ENCODE measurements at places on chromosomes 2 and 18.

- DNase-seq: no peak
Measured at GRCh38 chr2:50607721-50608120, 424.2 kb downstream of the NRXN1 start.

GRCh38 chr2:223918671-223919134, 26.4 kb downstream of the WDFY1 start:
- no peak for DNase-seq

GRCh38 chr2:182318466-182319220, 108.2 kb downstream of the PDE1A start:
- DNase-seq: no peak

DNA sequence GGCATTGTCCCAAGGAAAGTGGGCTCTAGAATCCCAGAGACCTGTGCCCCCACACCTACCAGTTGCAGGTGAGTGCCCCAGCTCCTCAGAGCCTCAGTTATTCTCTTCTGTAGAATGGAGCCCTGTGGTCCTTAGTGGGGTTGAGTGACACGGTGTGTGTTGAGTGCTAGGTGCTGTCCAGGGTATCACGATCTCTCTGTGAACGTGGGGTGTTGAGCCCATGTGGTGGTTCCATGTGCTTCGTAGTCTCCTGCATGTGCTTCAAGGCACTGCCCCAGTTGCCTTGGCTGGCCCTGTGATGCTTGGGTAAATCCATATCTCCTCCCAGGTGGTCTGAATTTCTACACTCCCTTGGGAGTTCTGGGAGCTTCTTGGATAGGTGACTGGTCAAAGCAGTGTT, 54.9 kb downstream of the SH3RF3 start:
- DNase-seq: no peak

GRCh38 chr2:25168256-25169072, at the start of gene POMC:
Gene POMC (minus strand): TSS chr2:25168580. CDS start chr2:25164772, 3,808 bp downstream.
- DNase-seq: peak; percentile 40

DNA sequence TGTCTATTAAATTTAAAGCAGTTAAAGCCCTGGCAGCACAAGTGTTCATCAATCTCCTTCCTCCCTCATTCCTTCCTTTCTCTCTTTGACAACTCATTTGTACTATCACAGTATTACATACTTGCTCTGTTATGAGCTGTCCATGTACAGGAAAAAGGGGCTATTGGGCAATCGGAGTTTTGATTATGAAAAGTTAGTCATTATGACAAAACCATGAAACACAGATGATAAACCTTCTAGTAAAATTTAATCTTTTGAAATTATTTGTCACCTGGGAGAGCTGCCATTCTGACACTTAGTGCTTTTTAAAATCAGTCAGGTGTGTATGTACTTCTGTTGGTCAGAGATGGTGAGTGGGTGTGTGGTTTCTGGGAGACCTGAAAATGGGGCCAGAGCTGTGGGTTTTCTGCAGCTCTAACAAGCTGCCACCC, 39.4 kb downstream of the MAP4K4 start:
- DNase-seq: no peak

GRCh38 chr2:85089585-85089984, 43.6 kb upstream of the TCF7L1 start:
- no peak for DNase-seq

GRCh38 chr2:31859959-31860358, 150.8 kb downstream of the MEMO1 start:
- no peak for DNase-seq

DNA sequence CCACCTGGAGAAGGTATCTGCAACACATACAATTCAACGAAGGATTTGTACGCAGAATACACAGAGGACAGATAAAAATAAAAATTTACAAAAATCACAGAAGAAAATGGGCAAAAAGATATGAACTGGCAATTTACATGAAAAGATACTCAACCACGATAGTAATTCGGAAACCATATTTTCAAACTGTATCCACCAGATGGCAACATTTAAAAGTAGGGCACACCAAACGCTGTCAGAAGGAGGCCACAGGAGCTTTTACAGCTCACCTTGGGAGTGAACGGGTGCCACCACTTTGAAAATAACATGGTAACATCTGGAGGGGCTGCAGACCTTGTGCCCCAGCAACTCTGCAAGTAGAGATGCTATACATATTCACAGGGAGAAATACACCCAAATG, 9.8 kb downstream of the KIF1A start:
- DNase-seq: no peak

DNA sequence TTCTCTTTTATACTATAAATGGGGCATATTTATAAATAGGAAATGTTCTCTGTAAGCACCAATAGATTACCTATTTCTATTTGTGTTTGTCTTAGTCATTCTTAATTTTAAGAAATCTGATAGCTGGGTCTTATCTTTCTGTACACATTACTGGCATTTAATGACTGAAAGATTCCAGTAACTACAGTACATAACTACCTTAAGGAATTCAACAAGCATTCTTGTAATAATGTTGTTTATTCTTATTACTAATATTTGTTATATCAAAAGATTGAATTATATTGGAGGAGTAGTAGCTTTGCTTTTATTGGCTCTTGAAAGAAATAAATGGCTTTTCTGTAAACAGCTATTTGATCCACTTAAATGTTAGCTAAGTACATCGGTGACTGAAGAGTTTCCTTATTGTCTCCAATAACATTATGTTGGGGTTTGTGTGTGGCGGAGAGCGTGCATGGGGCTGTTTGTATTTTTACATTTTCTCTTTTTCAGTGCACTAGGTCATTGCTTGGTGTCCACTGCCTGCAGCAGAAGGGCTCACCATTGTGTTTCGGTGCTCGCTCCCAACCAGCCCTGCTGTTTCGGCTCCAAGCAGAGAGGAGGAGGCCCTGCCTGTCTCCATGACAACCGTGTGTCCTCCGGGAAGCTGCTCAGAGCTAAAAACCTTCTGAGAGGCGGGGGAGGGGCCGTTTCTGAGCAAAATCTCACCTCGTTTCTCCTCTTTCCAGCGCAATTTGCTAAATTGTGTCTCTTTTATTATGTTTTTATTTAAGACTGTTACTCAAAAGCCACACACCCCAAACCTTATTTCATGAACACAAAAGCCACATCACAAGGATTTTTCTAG, 112.5 kb upstream of the SLC38A11 start:
- DNase-seq: no peak

DNA sequence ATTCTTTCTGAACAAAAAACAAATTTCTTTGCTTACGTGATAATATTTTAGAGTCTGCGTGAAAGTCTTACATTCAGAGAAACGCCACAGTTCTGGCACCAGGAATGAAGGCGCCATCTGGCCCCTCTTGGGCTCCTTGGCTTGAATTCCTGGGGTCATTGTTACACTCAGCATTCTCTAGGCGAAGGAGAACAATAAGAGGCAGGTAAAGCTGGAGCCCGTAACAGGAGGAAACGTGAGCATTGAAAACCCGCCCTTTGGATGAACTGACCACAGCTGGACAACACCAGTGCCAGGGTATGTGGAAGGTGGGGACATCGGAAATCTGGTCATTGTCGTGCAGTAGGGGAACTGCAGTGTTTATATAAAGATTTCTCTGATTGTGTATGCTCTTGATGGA, 144.8 kb downstream of the RNF152 start:
- no peak for DNase-seq

DNA sequence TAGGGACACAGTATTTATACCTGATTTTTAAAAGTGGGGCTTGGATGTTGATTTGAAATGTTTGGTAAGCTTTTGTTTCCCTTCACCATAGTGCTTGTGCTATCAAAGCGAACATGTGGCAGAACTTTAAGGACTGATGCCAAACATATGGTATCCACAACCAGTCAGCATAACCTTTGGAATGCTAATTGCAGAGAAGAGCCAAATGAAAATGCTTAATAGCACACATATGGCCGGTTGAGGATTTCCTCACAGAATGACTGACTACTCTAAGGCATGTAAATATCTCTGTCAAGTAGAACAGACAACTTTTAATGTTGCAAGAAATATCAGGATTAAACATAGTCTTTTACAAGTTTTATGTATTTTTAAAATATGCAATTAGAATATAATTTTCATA, 120.9 kb upstream of the COL3A1 start:
- no peak for DNase-seq

DNA sequence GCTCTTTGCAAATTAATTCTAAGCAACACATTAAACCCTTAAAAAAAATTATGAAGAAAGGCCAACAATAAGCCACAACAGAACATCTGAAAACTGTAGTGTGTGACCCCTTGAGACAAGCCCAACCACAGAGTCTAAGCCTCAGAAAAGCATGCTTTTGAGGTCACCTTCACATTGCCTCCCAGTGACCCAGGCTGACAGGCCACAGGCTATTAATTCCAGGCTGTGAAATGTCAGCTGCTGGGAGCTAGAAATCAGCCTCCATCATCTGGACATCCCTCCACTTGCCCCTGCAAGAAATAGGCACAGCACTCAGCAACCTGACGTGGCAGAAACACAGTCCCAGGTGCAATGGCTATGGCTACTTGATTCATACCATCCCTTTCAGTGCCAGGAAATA, 179.4 kb upstream of the ZFP36L2 start:
- no peak for DNase-seq

GRCh38 chr2:65396348-65397026, 35.9 kb downstream of the SPRED2 start:
- no peak for DNase-seq

DNA sequence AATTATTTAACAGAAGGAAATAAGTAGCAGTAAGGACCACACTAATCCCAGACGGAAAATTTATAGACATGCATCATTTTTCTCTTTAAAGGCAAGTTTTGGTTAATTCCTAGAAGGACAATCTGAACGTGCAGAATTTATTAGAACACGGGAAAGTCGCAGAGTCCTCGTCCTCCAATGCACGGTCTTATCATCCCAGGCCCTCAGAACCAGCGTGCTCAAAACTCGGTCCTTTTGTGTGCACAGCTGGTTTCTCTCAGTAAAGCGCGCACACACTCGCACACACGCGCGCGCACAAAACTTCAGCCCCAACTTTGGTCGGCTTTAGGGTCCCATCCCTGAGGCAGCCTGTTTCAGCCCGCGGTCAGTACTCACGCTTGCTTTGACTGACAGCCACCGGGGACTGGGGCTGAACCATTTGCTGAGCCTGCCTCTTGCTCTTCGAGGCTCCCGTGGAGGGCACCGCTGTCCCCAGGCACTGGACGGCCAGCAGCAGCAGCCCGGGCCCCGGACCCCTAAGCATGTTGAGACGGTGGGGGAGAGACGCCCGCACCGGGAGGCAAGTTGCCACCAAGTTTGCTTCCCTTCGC, 493 bp downstream of the FN1 start:
- DNase-seq: no peak

DNA sequence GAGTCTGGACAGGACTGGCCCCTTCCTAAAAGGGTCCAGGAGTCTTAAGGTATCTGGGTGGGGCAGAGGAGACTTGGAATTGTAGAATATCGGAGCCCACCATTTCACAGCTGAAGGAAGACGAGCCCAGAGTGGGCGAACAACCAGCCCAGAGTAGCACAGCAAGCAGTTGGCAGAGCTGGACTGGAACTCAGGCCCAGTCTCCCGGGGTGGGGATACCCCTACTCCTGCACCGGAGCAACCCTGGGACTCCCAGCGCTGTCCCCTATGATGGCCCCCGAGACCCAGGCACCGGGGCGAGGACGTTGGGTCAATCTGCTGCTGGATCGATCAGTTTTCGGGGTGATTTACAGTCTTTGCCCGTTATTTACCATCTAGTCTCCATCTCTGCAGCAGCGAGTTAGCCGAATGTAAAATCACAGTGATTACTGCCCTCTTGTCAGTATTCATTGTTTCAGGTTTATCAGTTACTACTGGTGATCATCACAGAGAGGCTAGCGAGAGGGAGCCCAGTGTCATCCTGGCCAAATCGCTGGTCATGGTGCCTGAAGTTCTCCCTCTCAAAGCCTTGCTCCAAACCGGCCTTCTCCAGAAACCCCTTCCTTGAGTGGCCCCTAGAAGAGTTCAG, 75.3 kb downstream of the SMAD7 start:
- DNase-seq: no peak

GRCh38 chr2:163205589-163206254, 367.2 kb upstream of the KCNH7 start:
- no peak for DNase-seq

DNA sequence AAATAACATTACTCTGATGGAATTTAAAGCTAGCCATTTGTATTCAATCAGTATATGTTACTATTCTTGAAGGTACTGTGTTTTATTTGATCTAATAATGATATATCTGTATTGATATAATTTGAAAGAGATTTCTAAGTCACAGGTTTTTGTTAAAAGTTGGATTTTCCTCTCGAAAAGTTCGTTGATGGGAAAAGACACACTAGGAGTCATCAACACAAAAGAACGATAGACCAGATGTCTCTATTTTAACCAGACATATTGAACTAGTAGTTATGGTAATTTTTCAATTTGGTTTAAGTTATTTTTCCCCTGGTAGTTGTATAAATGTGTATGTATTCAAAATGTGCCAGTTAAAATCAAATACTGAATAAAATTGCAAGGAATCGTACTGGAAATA, 2.5 kb downstream of the ASXL3 start:
- DNase-seq: no peak

GRCh38 chr2:230692760-230693159, 19.9 kb upstream of the CAB39 start:
- DNase-seq: no peak

- DNase-seq: no peak
Measured at GRCh38 chr2:174969091-174969734, 36.0 kb downstream of the CHN1 start.

GRCh38 chr2:37090019-37090477, 5.7 kb downstream of the GPATCH11 start:
- no peak for DNase-seq

DNA sequence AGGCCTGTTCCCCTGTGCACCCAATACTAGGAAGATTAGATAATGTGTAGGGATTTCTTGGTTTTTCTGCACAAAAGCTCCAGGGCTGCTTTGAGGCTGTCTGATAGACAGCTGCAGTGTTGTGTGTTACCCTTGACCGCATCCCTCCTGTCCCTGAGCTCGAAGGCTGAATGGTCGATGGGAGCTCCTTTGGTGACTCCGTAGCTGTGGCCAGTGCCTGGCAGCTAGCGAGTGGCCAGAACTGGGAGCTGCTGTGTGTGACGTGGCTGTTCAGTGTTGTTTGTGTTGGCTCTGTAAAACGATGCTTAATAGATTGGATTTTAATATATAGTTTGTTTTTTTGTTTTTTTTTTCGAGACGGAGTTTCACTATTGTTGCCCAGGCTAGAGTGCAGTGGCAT, 170.0 kb downstream of the AGAP1 start:
- DNase-seq: no peak

DNA sequence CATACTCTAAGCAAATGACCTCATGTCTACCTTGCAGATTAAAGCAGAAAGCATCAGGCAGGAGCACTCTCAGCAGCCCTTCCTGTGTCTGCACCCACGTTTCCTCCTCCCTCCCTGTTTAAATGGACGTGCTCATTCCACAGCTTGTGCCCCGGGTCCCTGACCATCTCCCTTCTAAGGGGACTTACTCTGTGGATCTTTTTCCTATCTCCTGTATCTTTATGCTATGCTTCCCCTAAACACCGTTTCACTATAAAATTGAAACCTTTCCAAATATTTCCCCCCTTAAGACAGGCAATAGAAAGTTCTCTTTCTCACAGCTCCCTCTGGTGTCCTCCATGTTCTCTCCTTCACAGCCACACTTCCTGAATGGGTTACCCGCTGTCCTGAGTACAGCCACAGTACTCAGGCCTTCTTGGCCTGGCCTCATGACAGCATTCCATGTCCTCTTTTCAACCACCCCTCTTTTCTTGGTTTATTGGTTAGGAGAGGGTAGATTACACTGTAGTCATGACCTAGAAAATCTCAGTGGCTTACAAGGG, 41.1 kb downstream of the TMEM185B start:
- DNase-seq: no peak
